ENCODE measurements at places on chromosomes 7 and 10.

- DNase-seq: no peak
Measured at GRCh38 chr7:120274482-120274881, 1.5 kb downstream of the KCND2 start.

DNA sequence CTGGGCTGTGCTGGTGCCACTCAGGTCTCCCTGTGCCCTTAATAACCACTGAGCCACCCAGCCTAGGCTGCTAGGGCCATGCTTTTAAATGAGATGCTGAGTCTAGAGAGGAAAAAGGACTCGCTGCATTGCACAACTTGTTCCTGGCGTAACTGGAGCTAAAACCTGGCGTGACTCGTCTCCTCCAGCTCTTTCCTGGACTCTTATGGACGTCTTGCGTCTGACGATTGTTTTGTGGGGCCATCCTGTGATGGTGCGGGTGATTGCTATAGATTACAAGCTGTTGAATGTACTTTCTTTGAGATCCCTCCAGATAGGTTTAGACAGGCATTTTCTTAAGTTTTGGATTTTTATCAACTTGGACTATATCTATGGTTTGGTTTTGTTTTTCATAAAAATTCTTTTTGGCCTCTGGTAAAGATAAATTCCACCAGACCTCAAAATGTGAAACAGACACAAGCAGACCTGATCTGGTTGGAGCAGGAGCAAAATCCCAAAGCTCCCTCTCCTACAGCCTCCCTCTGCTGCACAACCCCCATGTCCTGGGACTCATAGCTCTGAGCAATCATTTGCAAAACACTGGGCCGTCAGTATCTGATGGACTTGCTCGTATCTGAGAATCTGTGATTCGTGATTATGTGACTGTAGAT lies 230.3 kb downstream of the ARHGAP12 start:
- DNase-seq: peak; percentile 57

- DNase-seq: no peak
Measured at GRCh38 chr7:74380720-74381119, 73.0 kb upstream of the GTF2IRD1 start.

- no peak for DNase-seq
Measured at GRCh38 chr10:25288181-25288580, 113.4 kb downstream of the GPR158 start.

DNA sequence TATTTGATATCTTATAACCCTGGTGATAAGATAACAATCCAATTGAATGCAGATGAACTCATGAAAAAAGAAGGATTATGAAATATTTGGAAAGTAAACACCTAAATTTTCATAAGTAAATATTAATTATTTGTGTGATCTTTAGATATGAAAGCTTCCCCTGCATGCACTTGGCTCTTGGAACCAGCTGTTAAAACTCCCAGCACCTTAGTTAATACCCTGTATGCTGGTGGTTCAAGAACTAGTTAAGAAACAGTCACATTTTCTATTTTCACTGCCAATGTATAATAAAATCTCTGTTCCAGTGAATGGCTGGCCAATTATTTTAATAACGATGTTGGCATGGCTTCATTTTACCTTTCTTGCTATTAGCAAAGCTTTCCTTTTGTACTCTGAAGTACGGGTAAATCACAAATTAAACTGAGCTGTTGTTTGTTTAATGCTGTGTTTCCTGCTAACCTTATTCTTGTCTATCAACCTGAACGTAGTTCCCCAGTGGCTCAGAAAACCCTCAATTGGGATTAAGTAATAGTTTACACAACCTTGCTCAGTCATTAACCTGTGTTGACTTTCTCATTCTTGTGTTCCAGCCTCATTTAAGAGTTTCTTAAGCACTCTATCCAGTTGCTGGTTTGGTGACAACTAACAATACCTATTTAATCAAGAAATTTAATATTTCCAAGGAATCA lies 38.9 kb downstream of the MET start:
- no peak for DNase-seq

- no peak for DNase-seq
Measured at GRCh38 chr10:86200269-86200668, 166.3 kb downstream of the GRID1 start.

- no peak for DNase-seq
Measured at GRCh38 chr7:114759347-114760062, 162.4 kb upstream of the MDFIC start.

GRCh38 chr10:43644252-43644651 lies 4.4 kb downstream of the ZNF32 start:
- no peak for DNase-seq

DNA sequence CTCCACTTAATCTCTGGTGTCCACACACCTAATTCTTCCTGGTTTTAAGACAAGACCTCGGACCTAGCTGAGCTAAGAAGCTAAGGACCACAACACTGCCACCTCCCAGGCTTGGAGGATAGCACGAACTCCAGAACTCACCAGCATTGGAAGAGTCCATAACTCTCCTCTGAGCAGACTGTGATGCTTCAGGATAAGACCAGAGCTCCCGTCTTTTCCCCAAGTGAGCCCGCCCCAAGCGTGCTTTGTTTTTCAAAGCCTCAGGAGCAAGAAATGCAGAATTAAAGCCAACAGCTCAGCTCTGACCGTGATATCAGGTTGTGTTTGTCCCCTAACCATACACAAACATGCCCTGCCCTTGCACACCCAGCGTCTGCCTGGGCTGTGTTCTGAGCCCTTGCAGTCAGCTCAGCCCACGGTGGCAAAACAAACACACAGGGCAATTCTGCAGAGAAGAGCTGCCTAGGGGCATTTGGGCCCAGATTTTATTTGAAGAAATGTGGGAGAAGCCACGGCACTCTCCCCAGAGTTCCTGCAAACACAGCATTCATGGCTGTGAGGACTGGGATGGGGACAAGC lies 145.4 kb downstream of the WDR11 start:
- no peak for DNase-seq

DNA sequence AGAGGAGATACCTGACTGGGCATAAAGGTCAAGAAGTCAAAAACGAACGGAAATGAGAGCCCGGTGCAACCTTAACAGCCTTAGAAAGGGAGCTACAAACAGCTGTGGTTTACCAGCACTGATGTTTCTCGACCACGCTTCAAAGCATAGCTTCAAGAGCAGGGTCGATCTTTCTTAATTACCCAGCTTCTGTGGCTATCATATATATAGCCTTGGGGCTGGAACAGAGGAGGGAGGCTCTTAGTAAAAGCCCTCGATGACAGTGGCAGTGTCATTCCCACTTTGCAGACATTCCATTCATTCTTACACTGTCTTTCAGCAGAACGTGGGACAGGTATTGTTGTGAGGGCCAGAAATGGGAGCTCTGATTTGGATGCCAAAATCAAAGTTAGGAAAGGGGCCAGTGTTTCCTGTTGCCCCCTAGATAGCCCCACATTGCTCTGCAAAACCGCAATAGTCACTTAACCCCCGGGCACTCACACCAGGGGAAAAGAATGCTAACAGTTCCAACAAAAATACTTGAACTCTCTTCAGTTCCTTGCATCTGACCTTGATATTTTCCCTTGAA lies 141.5 kb downstream of the MTPAP start:
- DNase-seq: no peak

Data from AG08396 (cell line).